ENCODE measurements at places on chromosomes 3 and 15.

DNA sequence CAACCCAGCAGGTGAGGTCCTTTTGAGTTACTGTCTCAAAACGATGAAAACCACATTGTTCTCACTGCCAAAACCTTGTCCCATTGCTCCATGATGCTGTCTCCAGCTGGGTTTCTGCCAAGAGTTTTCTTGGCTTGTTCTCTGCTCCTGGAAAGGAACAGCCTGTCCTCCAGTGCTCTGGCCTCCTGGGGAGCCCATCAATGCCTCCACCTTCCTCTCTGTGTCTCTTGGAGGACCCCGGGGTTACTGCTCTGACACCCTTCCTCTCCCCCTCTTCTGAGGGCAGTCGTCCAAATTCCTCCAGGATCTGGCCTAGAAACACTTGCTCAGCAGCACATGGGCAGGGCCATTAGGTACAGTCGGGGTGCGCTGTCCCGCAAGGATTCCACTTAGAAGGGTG lies 63.9 kb upstream of the RGMA start:
- DNase-seq = peak; percentile 85

DNA sequence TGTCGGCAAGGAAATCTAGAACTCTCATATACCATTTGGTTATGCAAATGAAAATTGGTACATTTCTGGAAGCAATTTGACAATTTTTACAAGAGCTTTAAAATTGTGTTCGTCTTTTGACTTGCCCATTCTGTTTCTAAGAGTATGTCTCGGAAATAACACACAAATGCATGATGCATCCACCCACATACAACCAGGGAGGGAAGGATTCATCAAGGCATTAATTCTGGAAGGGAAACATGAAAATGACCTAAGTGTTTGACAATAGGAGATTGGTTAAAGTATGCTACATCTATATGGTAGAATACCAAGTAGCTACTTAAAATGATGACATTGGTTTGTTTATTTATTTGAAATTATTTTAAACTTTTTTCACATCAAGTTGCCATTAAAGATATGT lies 58.6 kb downstream of the PIAS1 start:
- DNase-seq = no peak

- DNase-seq = peak; percentile 64
Measured at GRCh38 chr15:48393645-48394506, 62.6 kb downstream of the DUT start.

DNA sequence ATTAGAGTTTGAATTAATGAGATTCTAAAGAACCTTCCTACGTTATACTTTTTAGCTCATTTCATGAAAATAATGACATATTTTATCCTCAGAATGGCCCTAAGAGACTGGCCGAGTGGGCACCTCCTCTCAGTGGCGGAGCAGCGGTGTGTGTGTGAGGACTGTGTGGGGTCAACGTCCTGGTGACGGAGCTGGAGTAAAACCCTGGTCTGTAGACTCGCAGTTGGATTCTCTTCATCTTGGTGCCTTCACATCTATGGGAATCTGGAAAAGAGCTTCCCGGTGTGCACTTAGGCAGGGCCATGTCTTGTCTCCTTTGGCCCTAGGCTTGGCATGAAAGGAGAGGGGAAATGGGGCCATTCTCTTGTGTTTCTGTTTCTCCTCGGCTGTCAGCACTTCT lies 21.4 kb upstream of the PAQR5 start:
- no peak for DNase-seq

DNA sequence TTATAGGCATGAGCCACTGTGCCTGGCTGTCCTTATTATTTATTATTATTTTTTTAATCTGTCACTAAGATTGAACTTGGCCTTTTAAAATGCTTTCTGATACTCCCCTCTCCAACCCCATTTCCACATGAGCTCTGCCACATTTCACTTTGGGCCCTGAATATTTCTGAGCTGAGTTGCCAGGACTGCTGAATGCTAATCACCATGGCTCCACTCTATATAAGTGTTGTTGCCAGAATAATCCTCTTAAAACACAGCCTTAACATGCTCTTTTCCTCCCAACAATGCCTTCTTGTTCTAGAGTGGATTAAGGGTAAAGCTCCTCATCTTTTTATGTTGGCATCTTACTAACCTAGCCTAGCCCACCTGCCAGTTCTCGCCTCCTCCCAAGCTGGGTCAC lies 124.4 kb downstream of the PDZRN3 start:
- no peak for DNase-seq

DNA sequence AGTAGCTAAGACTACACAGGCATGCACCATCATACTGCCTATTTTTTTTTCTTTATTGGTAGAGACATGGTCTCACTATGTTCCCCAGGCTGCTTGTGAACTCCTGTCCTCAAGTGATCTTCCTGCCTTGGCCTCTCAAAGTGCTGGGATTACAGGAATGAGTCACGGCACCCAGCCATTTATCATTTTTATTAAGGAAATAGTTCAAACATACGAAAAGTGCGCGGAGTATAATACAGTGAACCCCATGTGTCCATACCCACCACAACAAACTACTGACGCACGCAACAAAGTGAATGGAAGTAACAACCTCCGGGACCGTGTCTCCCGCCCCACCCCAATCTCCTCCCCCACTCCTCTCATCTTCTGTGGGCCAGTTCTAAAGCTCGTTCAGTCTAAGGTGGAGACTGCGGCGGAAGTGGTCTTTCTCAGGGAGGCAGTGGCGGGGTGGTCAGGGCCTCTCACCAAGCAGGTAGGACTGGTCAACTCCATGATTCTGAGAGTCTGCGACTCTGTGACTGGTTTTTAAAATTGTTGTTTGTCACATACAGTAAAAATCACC lies 42.1 kb downstream of the DNAJB8 start:
- no peak for DNase-seq

Data from heart left ventricle (tissue), 16 donors.